Stimulated activated CD8-positive, alpha-beta memory T cell treated with anti-CD3 and anti-CD28 coated beads, Interleukin-12 subunit alpha, Interleukin-12 subunit beta, amount 100 ng/mL, for 4 hours (primary cell): ENCODE measurements at places on chromosomes 4 and X.

DNA sequence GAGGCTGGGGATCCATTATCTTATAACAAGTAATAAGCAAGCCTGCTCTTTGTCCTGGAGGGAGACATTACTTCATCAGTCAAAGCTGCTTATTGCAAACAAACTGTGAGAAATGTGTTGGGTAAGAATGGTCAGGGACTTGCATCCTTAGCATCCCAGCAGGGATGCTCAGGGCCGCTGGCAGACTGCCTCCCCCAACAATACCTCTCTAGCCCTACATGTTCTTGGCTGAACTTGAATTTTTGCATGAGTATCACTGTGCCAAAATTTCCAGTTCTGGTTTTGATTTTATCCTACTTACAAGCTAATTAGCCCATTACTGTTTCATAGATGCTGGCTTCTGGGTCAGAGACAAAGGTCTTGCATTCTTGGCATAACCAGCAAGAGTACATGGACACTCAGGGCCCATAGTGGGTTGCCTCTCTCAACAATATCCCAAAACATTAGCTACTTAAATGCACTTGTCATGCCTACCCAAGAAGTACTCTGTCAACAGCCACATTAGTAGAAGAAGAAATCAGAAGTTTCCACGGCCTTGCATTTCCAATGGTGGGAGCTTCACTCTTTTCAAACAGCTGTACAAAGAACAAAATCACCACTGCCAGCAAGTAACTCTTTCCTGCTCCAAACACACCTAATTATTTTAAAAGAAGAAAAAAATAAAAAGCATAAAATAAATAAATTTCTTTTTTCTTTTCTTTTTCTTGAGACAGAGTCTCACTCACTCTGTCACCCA is 41.9 kb upstream of the NEUROG2 start:
- no peak for DNase-seq

DNA sequence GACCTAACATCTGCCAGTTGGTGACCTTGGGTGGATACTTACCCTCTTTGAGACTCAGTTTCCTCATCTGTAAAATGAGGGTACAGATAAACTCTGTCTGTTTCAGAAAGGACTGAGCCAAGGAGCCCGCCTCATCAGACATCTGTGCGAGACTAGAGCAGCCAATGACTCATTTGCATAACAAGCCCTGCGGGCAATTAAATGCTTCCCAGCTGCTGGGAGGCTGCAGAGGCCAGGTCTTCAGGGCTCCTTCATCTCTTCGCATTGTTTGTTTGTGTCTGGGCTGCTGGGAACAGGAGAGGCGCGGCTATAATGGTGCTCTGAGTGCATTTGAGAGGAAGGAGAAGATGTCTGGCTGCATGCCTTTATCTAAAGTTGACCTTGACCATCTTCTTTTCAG is 85.0 kb downstream of the ADRA2C start:
- DNase-seq = no peak

GRCh38 chrX:71532078-71532752 is 689 bp upstream of the OGT start:
- peak; percentile 22 for DNase-seq

DNA sequence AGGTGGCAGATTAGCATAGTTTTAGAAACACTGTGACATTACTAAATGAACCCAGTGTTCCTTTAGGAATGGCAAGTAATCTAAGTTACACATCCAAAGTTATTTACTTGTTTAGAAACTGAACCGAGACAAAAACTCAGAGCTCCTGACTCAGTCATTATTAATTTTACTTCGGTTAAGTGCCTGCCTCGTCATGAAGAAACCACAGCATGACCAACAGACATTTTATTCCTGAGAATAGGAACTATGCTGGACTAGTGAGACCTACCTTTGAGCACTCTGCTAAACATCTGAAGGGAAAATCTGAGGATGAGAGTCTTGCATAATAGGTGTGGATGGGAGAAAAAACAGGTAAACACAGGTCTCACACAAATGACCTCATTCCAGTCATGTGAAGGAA is 2.5 kb downstream of the BEX1 start:
- DNase-seq = no peak

DNA sequence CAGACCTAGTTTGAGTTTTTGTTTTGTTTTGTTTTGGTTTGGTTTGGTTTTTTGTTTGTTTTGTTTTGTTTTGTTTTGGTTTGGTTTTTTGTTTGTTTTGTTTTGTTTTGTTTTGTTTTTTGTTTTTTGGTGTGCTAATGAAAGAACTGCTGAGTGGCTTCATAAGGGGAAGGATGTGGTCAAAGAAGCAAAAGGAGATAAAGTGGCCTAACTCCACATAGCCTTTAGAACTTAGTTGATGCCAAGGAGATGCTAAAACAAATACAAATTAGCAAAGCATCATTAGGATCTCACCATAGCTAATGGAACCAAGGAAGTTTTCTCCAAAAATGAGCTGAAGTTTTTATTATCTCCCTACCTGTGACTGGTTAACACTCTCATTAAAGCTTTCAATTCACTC is 44.6 kb upstream of the TMEM164 start:
- no peak for DNase-seq

DNA sequence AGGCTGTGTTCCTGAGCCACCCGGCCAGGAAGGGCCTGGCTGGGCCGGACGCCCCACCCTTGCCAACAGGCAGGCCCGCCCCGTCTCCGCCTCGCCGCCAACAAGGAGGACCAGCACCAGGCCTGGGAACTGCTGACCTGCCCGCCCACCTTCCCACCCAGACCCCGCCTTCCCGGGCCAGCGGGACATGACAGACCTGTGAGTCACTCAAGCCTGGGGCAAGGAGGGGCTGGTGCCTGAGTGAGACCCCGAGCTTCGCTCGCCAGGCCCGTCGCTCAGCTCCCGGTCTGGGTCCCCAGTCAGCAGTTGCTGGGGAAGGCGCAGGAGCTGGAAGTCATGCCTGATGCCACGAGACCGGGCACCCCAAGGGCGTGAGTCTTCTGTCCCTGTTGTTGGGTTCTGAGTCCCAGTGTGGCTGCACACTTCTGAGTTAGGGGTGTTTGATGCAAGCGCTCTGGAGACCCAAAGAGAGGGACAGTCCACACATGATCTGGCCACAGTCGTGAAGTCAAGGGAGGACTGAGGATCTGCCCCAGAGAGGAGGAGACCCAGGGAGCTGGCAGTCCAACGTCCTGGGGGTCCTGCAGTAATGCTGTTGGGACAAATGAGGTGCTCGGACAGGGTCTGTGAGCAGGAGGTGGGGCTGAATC is at the start of gene DNASE1L1:
Gene DNASE1L1 (minus strand): TSS at position 33 of the 650 bp plus-strand sequence. CDS start 3,686 bp downstream, outside the sequence.
- no peak for DNase-seq

GRCh38 chr4:165393051-165393450 is 14.2 kb downstream of the CPE start:
- DNase-seq = no peak

DNA sequence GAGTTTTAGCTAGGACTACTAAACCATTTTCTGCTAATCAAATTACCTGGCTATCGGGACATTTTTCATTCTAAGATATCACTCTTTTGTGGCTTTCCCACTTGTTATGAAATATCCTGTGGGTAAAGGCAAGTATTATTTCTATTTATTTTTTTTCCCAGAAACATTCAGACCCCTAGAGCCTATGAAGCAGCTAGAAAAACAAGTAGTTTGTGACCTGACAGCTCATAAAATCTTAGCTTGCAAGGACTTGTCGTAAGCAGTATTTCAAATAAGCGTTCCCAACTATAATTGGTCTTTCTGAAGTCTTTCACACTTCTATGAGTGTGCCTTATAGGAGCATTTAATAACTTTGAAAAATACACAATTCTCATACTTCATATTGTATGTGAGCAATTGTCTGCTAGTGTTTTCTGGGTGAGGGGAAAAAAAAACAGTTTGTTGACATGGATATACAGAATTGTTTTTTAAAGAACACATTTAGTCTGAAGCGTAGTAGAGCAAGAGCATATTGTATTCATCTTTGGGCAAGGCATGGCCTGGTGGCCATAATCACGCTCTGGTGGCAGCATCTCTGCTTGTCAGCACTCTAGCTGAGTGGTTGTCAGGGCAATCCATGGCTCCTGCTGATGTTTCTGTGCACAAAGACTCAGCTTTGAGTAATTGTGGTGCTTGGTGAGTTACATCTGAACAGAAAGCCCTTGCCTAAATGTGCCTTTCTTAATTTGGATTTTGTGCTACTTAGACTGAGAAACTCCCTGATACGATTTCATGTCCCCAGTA is 2.6 kb downstream of the MCUB start:
- no peak for DNase-seq

DNA sequence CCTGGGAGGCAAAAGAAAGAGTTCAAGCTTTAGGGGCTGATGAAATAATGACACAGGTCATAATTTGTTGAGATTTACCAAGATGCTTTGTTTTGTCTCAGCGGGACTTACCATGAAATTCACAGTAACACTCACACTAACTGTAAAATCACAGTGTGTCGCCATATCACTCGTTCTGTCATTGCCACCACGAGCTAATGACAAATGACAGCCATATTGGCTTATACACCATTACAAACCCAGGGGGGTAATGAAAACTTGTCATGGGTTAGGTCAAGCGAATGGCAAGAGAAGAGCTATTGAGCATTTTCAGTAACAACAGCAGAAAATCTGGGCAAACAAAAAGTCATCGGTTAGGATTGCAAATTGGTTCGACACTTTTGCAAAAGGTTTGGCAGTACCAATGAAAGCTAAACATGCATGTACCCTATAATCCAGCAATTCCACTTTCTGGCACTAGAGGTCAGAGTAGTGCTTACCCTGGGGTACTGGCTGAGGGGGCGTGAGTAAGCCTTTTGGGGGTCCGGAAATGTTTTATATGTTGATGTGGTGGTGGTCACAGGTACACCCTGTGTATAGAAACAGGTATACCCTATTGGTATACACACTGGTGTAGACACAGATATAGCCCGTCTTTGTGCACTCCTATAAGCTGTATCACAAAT is 83.9 kb upstream of the RAI2 start:
- no peak for DNase-seq

GRCh38 chr4:161585011-161585410 is 578.8 kb downstream of the FSTL5 start:
- DNase-seq = no peak

- no peak for DNase-seq
Measured at GRCh38 chr4:89258506-89258905, 49.1 kb downstream of the GPRIN3 start.
